ENCODE measurements at places on chromosomes 12 and 14.

DNA sequence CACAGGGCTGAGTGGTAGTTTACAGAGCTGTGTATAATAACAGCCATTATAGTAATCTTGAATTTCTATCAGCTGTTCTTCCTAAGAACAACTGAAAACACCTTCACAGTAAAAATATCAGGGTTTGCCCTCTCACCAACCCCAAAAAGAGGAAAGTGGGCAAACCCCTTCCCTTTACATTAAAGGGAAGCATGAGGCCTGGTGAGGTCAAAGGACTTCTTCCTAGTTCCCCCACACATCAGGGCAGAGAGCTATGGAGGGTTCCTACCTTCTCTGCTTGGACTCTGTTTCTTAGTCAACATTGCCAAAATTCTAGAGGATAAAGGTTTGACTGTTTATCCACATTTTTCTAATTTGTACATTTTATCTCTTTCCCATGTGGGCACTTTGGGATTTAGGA lies 4.4 kb upstream of the RPAP3 start:
- no peak for DNase-seq

- DNase-seq = no peak
Measured at GRCh38 chr14:74563586-74564159, 48.4 kb downstream of the LTBP2 start.

GRCh38 chr12:3077572-3078081 lies 448 bp downstream of the TSPAN9 start:
- DNase-seq = no peak

DNA sequence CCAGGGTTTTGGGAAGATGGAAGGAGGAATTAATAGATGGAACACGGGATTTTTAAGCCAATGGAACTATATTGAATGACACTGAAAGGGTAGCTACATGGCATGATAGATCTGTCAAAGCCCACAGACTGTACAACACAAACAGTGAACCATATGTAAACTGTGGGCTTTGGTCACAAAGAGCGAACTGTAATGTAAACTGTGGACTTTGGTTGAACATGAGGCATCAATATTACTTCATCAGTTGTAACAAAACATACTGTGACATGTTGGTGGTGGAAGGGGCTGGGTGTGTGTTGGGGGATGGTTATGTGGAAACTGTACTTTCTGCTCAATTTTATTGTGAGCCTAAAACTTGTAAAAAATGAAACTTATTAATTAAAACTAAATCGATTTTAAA lies 210.6 kb upstream of the HMGA2 start:
- no peak for DNase-seq

- no peak for DNase-seq
Measured at GRCh38 chr14:86505808-86506207, 975.9 kb downstream of the FLRT2 start.

DNA sequence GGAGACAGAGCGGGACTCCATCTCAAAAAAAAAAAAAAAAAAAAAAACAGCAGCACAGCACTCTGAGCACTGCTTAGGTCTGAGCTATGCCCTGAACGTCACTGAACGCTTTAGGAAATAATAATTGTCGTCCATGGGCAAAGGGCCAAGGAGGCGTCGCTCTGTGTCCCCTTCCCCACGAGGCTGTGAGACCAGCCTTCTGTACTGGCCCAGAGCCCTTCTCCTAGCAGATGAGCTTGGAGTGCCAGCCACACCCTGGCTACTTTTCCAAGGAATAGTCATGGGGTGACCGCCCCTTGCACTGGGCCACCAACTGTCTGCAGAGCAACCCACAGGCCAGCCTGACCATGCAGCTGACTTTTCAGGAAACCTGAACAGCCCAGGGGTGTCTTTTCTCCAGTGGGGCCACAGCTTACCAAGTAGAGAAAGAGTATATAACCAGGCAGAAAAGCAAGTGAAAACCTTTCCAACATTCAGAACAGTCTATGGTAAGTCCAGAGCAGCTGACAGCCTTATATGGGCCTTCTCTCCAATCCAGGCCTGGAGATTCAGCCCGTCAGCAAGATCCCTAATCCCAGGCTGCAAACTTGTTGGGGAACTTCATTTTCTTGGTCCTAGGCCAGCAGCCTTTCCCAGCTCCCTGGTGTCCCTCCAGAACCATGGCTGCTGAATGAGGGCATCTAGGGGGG lies 28.5 kb downstream of the CD9 start:
- no peak for DNase-seq

GRCh38 chr12:108368089-108368488 lies 29.0 kb upstream of the CMKLR1 start:
- DNase-seq = no peak

GRCh38 chr12:102951841-102952240 lies 5.6 kb upstream of the ASCL1 start:
- DNase-seq = no peak

GRCh38 chr12:50845021-50845647 lies 2.4 kb downstream of the TMPRSS12 start:
- DNase-seq = no peak

- peak; percentile 84 for DNase-seq
Measured at GRCh38 chr14:100159094-100159864, at the start of gene DEGS2. Gene DEGS2 (minus strand): TSS chr14:100159645. CDS start chr14:100159587, 58 bp downstream.

- no peak for DNase-seq
Measured at GRCh38 chr12:81359736-81360135, 281.9 kb downstream of the ACSS3 start.

DNA sequence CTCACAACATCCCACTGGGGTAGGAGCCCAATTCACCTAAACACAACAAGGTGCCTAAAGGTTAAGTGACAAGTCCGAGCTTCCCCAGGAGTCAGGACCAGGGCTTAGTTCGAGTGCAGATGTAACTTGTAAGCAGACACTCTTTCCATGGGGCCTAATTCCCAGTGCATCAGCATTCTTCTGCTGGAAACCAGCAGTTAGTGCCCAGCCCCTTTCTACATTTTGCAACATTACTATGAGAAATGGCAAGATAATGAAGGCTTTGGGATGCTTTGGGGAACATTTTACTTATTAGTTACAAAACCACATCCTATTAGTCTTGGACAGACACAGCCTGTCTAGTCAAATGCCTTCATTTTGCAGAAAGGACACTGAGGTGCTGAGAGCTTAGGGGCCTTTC lies 179.8 kb downstream of the CALM1 start:
- DNase-seq = no peak

Measured in GM10248 (cell line).